ENCODE measurements at places on chromosomes 1 and 21.
A peak's percentile ranks its signal among the peaks of the same experiment; 100 is the strongest.

- DNase-seq = peak; percentile 73
Measured at GRCh38 chr1:187744665-187745064, 915.9 kb downstream of the PLA2G4A start.

DNA sequence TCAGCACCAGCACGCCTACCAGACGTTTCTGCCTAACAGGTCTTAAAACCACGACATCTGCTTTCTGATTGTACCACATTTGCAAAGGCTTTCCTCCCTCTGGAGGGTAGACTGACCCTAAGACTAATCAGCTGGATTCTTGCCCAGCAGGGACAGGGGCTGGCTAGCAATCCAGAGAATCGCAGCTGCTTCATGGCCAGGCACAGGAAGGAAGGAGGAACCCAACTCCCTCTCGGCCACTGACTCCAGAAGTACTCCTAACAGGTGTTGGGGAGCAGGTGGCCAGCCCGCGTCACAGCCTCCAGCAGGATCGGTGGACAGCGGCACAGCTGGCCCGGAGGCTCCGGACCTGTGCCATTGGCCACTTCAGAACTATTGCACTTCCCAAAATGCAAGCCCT, 180.8 kb downstream of the NPHP4 start:
- DNase-seq = peak; percentile 80

DNA sequence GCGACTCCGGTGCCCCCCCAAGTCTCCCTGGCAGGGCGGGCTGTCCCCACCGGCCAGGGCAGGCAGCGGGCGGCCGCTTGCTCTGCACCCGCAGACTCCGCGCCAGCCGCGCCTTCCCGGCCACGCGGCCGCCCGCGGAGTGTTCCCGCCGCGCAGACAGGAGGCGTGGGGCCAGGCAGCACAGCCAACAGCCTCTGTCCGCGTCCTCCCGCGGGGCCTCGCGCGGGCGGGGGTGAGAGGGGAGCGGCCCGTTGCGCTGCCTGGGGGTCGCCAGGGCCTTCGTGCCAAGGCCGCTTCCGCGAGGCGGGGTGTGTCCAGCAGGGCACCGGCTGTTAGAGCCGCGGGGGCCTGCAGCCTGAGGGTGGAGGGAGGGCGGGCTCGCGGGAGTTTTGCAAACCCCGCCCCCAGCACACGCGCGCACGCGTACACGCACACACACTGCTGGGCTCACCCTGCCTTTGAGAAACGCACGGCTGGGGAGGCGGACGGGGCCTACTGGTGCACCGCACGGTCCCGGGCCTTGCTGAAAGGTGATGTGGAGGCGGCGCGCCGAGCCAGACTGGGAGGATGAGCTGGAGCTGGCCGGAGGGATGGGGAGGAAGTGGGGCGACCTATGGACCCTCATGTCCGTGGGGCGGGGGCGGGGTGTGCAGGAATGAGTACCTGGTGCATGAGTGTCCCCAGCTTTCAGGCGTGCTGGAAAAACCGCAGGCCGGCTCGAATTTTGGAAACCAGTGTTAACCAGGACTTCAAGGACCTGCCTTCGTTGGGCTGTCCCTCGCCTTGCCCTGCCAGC, 41.5 kb downstream of the KIAA1614 start:
- DNase-seq = no peak

DNA sequence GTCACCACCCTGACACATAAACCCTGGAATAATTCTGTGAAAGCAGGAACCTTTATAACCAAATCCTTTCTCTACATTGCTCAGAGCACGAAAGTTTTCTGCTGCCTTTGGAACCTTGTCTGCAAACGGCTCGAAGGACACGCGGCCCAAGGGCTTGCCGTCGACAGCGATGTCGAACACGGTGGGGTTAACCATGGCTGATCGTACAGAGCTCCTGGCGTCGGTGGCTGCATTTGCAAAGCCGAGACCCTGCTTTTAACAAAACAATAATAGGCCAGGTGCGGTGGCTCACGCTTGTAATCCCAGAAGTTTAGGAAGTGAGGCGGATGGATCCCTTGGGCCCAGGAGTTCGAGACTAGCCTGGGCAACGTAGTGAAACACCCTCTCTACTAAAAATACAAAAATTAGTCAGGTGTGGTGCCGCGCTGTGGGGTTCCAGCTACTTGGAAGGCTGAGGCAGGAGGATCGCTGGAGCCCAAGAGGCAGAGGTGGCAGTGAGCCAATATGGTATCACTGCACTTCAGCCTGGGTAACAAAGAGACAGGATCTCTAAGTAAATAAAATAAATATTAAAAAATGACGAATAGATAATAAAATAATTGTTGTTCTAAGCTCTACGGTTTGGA, 2.2 kb upstream of the EIF2B3 start:
- no peak for DNase-seq

DNA sequence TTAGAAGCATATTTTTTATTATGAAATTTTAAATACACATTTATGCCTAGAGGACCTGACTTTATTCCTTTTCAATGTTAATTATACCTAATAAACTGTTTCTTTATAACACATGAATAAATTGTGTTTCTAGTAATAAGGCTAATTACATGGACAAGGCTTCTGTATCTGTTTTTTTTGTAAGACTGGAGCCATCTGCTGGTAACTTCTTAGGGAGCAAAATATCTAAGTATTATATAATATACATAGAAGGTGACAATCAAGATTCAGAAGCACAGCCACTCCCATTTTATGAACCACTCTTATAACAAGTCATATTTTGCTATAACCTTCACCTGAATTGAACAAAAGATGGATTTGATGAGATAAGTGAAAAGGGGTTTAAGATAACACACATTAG, 84.2 kb downstream of the LBR start:
- no peak for DNase-seq

DNA sequence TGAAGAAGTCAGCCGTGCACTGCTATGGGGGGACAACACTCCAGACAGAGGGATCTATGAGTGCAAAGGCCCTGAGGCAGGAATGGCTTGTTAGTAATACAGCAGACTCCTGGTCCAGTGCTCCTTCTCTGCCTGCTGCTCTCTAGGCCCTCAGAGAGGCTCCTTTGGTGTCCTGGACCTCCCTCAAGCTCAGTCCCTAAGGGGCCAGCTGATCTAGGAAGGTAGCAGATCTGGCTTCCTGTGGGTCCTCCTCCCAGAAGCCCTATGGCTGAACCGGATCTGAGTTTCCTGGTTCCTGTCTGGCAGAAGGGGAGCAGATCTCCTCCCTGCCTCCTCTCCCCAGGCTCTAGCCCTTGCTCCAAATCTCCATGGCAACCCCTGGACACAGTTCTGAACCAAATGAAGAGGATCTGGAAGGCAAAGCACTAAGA, at the start of gene LDLRAD2:
Gene LDLRAD2 (plus strand): TSS at position 391 of the 431 bp plus-strand sequence. CDS start 187 bp downstream, outside the sequence.
- no peak for DNase-seq

DNA sequence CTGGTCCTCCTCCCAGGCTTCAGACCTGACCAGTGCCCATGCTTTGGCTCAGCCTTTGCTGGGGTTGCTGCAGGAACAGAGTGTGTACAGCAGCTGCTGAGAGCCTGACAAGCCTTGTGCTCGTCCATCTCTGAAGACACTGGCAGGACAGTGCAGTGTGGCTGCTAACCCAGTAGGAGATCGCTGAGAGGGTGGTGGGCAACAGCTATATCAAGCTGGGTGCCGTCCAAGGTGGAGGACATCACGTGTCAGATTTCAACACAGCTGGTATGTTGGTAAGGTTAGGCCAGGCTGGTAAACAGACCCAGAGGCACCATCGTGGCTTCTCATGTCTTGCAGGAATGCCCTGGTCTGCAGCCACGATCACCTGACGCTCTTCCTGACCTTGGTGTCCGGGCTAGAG, 17.9 kb upstream of the SLC25A34 start:
- no peak for DNase-seq

DNA sequence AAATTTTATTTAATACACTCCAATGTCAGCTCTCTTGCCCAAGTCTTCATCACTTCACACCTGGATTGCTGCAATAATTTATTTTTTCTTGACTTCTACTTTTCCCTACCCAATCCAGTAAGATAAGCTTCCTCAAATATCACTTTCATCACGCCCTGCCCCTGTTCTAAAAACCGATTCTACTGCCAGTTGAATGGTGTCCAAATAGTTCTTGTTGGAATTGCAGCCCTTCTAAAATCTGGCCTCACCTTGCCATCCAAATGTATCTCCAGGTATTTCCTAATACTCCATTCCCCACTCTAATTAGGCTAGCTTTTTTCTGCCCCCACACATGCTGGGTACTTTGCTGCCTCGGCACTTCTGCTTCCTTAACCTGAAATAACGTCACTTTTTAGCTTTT, 152.5 kb downstream of the HMCN1 start:
- DNase-seq = no peak

DNA sequence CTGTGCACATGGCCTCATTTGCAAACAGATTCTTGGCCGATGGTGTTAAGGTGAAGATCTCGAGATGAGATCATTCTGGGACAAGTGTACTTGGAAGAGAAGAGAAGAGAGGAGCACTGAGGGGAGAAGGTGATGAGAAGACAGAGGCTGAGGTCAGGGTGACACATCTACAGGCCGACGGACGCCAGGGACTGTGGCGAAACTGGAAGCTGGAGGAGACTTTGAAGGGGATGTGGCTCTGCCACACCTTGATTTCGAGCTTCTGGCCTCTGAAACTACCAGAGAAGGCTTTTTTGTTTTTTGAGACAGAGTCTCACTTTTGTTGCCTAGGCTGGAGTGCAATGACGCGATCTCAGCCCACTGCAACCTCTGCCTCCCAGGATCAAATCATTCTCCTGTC, 137.5 kb upstream of the TMEM51 start:
- DNase-seq = no peak

GRCh38 chr1:209130886-209131285, 452.6 kb upstream of the CAMK1G start:
- DNase-seq = no peak

DNA sequence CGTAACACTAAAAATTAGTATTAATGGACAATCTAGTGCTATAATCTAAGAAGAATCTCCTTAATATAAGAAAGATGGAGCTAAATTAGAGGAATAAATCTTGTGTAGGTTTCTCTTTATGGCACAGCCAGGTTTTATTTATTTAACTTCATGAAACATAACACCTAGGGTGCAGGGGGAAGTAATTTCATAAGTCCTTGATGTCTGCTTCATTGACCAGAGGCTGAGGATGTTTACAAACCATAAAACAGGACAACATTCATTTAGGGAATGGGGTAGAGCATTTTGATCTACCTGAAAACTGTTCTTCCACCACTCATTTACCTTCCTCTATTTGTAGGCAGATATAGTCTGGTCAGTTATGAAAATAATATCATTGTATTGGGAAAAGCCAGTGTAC, 95.5 kb downstream of the NGF start:
- DNase-seq = no peak

DNA sequence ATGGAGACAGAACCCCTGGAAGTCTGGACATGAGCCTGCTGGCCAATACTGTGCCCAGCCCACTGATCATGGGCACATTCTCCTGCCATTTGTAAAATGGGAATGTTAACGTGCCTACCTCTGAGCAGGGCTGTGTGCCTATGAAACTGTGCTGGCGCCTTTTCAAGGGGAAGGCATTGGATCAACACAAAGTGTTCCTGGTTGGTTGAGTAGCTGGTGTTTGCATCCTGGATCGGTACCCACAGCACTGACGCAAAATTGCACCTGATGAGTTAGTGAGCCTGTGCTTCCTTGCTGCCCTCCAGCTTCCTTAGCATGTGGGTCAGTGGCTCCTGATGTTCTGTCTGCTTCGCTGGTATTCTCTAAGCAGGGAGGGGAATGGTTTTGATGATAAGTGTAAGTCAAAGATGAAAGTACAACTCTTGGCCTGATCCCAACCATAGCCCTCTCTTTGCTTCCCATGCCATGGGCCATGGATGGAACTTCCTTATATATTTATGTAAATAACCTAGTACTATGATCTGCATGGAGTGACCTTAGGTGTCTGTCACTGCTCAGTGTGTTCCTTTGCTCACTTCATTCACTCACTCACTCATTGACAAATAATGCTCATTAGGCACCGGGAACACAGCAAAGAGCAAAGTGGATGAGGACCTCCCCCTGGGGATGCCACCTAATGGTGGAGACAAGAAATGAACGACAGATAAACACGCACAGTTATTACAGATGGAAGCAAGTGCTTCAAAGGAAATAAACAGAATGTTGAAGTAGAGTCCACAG, 22.7 kb downstream of the MAB21L3 start:
- DNase-seq = no peak

- no peak for DNase-seq
Measured at GRCh38 chr1:159091607-159092031, 15.1 kb upstream of the AIM2 start.

DNA sequence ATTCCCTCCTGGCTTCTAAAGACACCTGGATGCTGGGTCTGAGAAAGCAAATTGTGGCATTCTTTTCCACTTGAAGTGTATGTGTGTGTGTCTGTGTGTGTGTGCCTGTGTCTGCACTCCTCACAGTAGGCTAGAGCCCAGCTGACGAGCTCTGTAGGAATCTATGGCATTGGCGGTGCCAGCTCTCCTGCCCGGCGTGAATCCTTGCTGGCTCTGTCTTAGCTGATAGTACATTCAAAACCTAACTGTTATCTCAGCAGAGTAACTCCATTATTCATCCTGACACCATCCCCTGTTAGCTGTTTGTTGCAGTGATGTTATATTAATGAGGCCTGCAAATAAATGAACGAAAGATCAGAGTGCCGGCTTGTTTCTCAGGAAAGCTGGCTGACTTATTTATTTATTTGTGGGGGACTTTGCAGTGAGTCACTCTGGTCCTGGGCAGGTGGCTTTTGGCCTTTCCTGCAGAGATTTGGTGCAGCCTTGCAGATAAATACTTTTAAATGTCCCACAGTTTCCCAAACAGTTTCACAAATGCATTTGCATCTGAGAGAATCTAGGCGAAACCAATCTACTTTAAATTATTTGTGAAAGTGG, 160.6 kb upstream of the CD34 start:
- no peak for DNase-seq

- DNase-seq = no peak
Measured at GRCh38 chr1:168303716-168304540, 23.3 kb downstream of the TBX19 start.

DNA sequence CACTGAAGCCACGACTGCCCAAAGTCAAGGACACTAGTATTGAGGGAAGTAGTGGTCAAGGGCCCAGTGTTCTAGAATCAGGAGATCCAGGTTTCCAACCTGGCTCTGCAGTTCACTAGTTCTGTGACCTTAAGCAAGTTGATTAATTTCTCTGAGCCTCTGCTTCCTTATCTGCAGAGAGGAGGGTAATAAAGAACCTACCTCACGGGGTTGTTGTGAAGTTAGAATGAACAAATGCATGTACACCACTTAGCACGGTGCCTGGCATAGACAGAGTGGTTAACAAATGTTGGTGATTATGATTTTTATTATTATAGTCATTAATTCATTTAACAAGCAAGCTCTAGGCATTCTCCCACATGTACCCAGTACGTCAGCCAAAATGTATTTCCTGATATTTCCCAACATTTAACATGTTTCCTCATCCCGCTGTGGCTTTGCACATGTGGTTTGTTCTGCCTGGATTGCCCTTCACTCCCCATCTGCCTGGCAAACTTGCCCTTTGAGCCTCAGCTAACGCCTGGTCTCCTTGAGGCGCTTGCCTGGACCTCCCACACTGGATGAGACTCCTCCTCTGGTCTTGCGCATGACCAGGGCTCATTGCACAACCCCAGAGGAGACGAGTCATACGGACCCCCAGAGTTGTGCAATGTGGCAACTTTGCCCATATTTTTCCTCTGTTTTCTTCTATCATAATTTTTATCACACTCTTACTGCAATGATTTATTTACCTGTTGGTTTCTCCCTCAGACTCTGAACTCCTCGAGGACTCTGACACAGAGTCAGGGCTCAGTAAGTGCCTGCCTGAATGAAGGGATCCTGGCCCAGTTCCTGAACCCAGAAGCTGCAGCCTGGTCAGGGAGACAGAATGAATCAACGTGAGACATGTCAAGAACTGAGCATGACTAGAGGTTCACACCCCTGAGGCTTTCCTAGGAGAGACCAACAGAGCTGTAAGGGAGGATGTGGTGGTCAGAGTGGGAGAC, 20.7 kb upstream of the MFSD2A start:
- no peak for DNase-seq
